ENCODE measurements at places on chromosomes 4 and X. TPM values are rescaled to one million over a fixed set of nuclear protein-coding genes. Genes with fewer than 3 reads are reported as not detected.

TRPC5OS gene
- 0.33 TPM for total RNA-seq

GIMD1 gene
- not detected for total RNA-seq

TIMP1 gene
- 281 TPM for total RNA-seq

- peak; percentile 49 for DNase-seq
Measured at GRCh38 chr4:164937576-164938270, 39.7 kb downstream of the TRIM61 start.

GRCh38 chrX:48937054-48937907, 18.5 kb upstream of the PIM2 start:
- peak; percentile 75 for DNase-seq

DNA sequence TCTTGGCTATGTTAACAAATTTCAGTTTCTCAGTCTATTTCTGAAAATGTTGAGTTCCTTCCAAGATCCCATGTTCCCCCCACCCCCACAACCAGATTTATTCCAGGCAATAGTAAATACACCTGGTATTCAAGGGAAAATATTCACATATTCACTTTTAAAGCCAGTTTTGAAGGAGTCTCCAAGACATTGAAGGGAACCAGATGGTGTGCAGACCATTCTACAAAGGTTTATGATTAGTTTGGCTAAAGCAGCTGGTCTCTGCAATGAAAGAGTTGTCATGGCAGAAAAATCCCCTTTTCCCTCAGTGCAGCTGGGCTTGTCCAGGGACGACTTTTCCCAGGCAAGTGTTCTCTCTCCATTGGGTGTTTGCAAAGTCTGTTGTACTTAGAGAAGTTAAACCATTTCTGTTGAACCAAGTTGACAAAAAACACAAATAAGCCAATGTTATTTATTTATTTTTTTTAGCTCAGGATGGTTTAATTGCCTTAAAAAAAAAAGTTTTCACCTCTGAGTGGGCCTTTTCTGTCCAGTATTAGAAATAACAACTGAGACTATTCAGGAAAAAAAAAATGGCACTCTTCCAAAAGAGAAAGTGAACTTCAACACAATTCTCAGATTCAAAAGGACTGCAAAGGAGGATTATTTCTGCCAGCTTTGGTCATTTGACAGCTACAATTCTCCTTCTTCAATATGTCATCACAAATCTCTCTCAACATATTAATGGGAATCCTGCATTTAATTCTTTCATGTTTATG, 410.6 kb downstream of the IL1RAPL1 start:
- no peak for DNase-seq

- DNase-seq, result no peak
Measured at GRCh38 chr4:6042293-6043063, 24.2 kb upstream of the C4orf50 start.

GRCh38 chr4:143819029-143819428, 86.3 kb downstream of the GYPE start:
- no peak for DNase-seq

DNA sequence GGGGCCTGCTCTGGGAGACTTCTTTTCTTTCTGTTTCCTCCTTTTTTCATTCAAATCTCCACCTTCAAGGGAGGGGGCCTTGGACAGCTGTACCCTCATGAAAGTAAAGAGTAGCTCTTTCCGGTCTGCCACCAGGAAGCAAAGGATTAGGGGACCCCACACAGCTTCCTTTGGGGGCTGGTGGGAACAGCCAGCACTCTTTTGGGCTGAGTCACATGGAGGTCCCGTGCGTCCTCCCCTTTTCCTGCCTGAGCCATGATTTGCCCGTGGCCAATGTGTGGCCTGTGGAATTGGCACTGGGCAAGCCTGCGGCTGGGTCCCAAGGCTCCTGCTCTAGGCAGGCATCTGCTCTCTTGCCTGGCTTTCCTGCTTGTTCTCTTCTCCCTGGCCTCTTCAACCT, 65.5 kb downstream of the FHDC1 start:
- DNase-seq, result no peak

DNA sequence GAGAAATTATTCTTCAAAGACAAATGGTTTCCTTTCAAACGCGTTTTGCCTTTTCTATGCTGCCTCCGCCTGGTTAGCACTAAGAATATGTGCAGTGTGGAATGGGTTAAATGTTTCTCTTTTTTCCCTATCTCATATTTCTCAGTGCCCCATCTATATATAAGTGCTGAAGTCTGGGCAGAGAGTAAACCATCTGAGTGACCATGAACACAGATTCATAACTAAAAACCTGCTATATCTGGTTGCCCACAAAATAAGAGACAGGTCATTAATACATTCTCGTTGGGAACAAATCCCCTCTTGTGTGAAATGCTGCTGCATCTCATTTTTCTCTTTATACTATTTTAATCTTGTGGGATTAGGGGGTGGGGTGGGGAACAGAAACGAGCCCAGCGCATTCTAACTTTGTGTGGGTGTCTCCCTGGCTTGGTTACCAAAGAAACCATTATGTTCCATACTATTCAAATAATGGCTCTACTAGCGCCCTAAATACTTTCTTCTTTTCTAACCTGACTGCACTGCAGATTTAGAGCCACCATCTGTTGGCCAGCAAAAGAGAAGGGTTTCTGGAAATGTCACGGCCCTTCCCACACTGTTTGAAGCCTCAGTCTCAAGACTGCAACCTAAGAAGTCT, 42.2 kb upstream of the PTCHD1 start:
- DNase-seq, result no peak

- DNase-seq, result peak; percentile 81
Measured at GRCh38 chrX:1281521-1281920, 12.9 kb downstream of the CSF2RA start.

- DNase-seq, result peak; percentile 61
Measured at GRCh38 chrX:132022967-132023895, at the start of gene STK26. Gene STK26, plus strand, starts transcription at chrX:132023302. Its CDS starts 316 bp downstream, at chrX:132023618.

- no peak for DNase-seq
Measured at GRCh38 chr4:99234331-99235010, 15.4 kb upstream of the ADH6 start.

DNA sequence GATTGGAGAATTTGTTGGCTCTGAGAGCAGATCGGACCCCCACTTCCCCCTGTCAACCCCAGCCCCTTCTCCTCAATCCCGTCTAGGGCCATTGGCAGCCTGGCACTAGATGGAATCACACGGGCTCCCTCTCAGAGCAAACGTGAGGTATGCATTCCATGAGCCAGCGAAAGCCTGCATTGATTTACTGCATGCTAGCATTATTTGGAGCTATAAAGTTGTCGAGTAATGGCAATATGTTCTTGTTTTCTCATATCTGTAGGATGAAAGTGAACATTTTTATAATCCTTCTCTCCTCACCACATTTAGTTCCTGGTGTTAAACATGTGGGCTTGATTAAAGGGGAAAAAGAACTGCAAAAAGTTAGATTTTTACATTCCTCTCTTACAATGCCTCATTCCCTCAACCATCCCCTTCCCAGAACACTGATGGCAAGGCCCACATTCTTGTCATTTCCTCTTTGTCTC, 159.2 kb downstream of the SPRY1 start:
- no peak for DNase-seq

GRCh38 chrX:39550795-39551361, 546.9 kb downstream of the BCOR start:
- no peak for DNase-seq

Data from H4 (cell line).